Osteoblast (primary cell): ENCODE measurements at places on chromosomes 12 and 14. TPM values are rescaled to one million over a fixed set of nuclear protein-coding genes. Genes with fewer than 3 reads are reported as not detected.

The GPR132 gene
- total RNA-seq = under 0.01 TPM in 2 replicates

The ADAMTS20 gene
- total RNA-seq = under 0.01 TPM in 1 of 2 replicates, not detected in the other

The CCDC38 gene
- total RNA-seq = under 0.01 TPM in 2 replicates

The RERGL gene
- not detected in 2 replicates for total RNA-seq

GRCh38 chr12:121038861-121039668 is at the start of gene OASL:
OASL (minus strand) TSS chr12:121039246; CDS start chr12:121038971, 275 bp downstream.
- DNase-seq = peak; percentile 83

- DNase-seq = no peak
Observed at GRCh38 chr14:66442953-66443571, 43.1 kb upstream of the CCDC196 start.

GRCh38 chr12:57240926-57241401 is 10.0 kb downstream of the STAC3 start:
- peak; percentile 84 for DNase-seq

- DNase-seq = no peak
Observed at GRCh38 chr14:89849931-89850330, 104.6 kb downstream of the EFCAB11 start.

DNA sequence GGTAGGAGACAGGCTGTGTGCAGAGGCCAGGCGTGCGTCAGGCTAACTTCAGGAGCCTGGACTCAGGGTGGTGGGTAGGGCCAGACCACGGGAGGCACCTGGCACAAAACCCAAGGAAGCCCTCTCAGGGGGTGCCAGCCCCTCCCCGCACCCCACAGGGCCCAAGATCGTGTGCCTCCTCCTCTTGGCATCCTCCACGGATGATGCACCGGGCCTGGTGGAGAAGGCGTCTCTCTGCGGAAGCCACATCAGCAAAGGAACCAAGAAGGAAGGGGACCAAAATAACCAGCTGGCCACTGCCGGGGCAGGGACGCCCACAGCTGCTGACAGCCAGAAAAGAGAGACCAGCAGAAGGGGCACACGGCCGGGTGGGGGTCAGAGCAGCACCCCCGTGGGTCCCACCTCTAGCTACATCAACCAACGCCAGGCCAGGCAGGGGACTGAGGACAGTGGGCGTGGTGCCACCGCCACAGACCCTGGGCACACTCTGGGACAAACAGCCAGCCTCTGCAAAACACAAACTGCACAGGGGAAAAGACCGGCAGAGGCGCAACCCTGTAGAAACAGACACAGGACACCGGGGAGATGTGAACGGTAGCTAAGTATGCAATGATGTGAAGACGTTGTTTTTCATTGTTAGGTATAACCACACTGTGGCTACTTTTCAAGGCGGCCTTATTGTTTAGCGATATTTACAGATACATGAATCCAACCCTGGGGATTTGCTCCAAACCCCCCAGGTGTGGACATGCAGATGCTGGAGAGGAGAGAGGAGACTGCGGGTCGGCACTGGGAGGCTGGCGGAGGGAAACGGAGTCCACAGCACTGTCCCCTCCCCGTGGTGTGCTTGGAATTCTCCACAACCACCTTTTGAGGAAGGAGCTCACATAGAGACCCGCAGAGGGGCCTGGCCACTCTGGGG is 26.1 kb upstream of the C14orf180 start:
- DNase-seq = peak; percentile 76

- DNase-seq = no peak
Observed at GRCh38 chr12:27534765-27535161, 10.8 kb downstream of the PPFIBP1 start.

DNA sequence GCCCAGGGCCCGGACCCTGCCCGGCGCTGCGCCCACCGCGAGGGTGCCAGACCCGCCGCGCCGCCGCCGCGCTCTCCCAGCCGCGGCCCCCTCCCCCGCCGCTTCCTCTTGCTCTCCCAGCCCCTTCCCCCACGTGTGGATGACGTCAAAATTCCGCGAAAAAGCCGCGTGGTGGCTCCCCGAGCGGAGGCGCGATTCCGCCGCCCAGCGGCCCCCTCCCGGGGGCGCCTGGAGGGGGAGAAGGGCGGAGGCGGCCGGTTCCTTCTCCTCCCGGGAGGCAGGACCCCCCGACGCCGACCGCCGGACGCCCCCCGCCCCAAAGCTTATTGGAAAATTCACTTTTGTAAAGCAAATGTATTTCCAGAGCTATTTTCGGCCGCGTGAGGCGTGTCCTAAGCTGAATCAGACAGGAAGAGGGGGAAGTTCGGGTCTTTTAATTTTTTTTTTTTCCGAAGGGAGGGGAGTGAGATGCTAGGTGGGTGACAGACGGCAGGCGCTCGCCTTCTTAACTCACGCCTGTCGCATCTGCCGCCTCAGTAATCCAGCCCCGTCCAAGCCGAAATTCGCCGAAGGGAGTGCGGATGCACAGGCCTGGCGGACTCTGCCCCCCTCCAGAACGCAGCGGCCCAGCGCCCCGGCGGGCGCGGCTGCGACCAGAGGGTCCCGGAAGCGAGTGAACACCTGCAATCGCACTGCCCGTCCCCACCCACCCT is 4.1 kb upstream of the CCND2 start:
- no peak for DNase-seq

DNA sequence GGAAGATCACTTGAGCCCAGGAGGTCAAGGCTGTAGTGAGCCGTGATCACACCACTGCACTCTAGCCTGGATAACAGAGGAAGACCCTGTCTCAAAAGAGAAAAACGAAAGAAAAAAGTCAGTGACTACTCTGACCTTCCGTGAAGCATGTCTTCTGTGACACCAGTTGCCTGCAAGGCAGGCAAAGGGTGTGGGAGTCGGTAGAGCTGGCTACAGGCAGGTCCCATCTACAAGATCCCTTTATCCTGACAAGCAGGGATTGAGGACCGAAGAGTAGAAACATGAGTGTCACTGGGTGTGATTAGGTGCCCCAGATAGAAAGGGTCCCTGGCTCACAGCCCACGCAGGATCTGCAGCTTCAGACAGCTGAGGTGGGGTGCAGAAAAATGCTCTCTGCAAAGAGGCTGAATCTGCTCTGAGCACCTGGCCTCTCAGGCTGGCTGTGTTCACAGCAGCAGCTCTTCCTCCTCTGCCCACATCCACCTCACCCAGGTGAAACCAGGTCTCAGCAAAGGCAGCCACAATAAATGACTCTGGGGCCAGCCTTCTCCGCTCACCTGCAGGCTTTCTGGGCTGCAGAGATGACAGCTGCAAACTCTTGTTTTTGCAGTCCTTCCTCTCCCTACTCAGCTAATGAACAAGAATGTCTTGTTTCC is 28.6 kb upstream of the HSP90B1 start:
- DNase-seq = no peak

- peak; percentile 86 for DNase-seq
Observed at GRCh38 chr12:47941871-47942613, 21.4 kb upstream of the TMEM106C start.
